Activated CD8-positive, alpha-beta memory T cell treated with anti-CD3 and anti-CD28 coated beads, Interleukin-2, amount 50 U/mL, for 4 hours (primary cell): ENCODE measurements at places on chromosomes 2 and 18.

DNA sequence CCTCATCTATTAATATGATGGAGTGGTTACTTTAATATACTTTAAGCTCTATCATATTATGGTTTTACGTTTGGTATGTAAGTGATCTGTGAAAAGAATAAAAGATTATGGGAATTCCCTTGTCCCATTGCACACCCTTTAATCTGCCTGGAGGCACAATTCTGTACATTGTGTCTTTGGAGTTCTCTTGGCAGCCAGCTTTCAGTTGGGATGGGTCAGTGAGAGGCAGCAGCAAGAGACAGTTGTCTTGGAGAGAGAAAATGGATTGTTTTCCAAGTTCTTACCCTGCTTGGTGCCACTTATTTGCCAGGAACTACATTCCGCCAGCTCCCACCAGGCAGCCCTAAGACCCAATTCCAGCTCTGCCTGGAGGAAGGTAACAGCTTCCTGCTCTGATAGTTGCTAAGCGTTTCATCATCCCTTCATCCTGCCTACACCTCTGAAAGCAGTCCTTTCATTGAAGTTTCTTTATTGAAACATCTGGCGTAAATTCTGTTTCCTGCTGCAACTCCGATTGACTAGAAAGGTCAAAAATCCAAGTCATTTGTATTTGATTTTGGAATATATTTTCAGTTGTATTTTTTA lies 365.2 kb downstream of the AKAIN1 start:
- no peak for DNase-seq

DNA sequence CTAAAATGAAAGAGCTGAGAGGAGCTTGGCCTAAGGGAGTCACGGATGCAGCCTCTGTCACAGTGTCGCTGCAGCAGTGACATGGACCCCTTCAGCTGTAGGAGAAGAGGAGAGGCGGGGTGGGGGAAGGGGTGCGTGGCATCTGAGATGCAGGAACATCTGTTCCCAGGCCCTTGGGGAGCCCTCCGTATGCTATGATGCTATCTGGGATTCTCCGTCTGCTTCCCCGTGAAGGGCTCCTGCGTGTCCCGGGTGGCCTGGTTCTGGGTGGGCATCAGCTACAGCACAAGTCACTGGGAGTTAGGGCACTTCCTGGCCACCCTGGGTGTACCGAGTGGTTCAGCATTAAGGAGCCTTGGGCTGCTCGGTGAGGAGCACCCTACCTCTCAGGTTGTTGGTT lies 35.6 kb upstream of the B3GNT7 start:
- no peak for DNase-seq

DNA sequence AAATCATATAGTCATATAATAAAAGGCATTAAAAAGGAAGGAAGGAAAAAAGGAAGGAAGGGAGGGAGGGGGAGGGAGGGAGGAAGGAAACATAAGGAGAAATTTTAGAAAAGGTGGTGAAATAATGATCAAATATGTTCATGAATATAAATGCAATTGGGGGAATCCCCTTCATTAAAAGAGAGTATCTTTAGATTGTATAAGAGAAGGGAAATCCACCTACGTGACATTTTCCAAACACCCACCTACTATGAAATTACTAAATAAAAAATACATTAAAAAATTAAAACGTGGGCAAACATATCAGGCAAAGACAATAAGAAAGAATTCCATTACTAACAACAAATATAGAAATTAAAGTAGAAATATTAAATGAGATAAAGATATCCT lies 203.4 kb upstream of the PARD3B start:
- no peak for DNase-seq

GRCh38 chr2:158740621-158741020 lies 54.5 kb upstream of the DAPL1 start:
- DNase-seq, result no peak

DNA sequence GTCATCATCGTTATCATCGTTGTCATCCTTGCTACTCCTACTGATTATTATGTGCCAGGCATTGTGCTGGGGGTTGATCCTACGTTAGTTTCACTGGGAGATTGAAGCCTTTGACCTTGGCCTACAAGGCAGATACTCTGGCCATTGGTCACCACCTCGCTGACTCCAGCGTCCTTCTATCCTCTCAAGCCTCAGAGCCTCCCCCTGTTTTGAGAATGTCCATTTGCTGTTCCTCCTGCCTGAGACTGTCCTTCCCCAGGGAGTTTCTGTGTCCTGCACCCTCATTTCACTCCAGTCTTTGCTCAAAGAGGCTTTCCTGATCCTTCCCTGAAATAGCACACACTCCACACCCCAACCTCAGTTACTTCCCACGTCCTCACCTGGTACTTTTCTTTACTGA lies 57.8 kb downstream of the ACAA2 start:
- DNase-seq, result no peak

DNA sequence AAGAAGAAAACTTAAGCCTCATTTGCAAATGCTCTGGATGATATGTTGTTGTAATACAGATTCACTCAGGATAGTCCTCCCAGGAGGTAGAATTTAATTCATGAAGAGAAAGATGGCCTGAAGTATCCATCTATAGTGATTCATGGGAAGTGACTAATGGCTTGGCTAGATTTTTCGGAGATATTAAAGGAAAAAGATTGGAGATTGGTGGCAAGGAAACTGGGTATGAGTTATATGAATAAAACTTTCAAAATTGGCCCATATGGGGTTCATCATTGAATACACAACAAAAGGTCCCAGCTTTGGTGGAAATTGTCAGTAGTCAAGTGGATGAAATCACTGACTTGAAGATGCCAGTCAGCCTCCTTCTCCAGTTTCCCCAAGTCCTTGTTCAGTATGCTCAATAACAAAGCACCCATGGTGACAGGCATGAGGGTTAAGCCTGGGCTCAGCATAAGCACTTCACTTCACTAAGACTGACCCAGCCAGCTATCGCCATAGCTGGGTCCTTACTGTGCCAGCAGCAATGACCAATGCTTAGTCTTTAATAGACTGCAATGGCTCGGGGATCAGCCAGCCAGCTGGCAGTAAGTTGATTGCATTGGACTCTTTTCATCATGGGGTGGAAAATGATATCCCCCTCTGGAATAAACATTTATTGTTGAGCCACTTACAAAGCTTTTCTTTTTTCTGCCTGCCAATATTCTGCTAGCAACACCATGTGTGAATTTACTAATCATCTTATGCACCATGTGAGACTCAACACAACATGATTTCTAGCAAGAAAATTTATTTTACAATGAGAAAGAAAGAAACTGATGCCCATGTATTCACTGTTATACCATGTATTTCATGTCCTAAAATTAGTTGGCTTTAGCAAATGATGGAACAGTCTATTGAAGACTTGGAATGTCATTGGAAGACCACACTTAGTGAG lies 176.6 kb upstream of the TACR1 start:
- DNase-seq, result no peak
